ENCODE measurements at places on chromosomes 2 and 18. TPM values are rescaled to one million over a fixed set of nuclear protein-coding genes. Genes with fewer than 3 reads are reported as not detected.

GRCh38 chr2:205682239-205682970 lies at the start of gene NRP2:
Gene NRP2, plus strand, starts transcription at chr2:205682501. Its CDS starts 790 bp downstream, at chr2:205683291.
- peak; percentile 95 for DNase-seq
- H3K4me1 ChIP-seq, result peaks cover 27% of the 10 kb centered on the region
- H3K36me3 ChIP-seq, result no peaks in the 10 kb centered on the region
- H3K27ac ChIP-seq, result peak within 1 kb of the TSS; percentile 46
- H3K27me3 ChIP-seq, result peaks cover 16% of the 10 kb centered on the region

DNA sequence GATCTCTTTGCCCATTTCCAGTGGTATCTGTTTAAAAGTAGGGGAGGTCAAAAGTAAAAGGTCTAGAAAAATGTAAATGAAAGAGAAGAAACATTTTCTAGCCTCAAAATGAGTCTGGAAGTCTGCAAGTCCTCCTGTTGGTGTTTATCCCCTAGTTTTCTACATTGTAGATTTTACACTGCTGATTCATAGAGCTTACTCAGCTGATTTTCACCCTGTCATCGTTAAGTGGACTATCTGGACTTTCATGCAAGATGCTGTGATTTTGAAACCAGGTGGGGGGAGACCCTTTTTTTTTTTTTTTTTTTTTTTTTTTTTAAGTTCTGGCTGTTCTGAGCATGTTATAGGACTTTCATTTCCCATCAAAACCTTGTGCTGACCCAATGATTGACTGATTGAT lies 10.3 kb downstream of the HOXD3 start:
- peaks cover 3% of the 10 kb centered on the region for H3K4me1 ChIP-seq
- DNase-seq, result no peak
- peaks cover 100% of the 10 kb centered on the region for H3K27me3 ChIP-seq
- H3K36me3 ChIP-seq, result no peaks in the 10 kb centered on the region

Gene OR6B2
- not detected for total RNA-seq

DNA sequence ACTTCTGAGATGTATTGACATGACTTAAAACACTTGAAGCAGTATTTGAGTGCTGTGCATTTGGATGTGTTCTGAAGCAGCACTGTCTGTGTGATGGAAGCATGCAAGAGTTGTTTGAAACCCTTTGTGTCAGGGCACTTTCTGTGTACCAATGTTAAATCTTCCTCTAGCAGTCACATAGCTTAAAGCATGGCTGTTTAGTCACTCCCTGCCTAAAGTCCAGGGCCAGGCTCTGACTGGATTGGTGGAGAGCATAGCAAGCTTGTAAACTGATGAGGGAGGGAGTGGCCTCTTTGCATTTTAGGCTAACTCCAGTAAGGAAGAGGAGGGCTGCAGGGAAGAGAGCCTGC lies 73.5 kb downstream of the MYO1B start:
- no peak overlapping the region for H3K27ac ChIP-seq
- peaks cover 29% of the 10 kb centered on the region for H3K4me1 ChIP-seq
- H3K27me3 ChIP-seq, result no peaks in the 10 kb centered on the region
- peaks cover 8% of the 10 kb centered on the region for H3K36me3 ChIP-seq
- no peak overlapping the region for H3K4me3 ChIP-seq
- peak; percentile 79 for DNase-seq

GRCh38 chr2:59177748-59178147 lies 936.6 kb upstream of the FANCL start:
- no peak for DNase-seq
- no peaks in the 10 kb centered on the region for H3K36me3 ChIP-seq
- no peak overlapping the region for H3K27ac ChIP-seq
- no peak overlapping the region for H3K4me3 ChIP-seq
- H3K27me3 ChIP-seq, result no peaks in the 10 kb centered on the region

Gene ANKRD29
- total RNA-seq, result not detected

GRCh38 chr2:65404988-65405697 lies 27.3 kb downstream of the SPRED2 start:
- peak overlapping the region; percentile 48 for H3K4me3 ChIP-seq
- H3K36me3 ChIP-seq, result no peaks in the 10 kb centered on the region
- no peak overlapping the region for H3K27ac ChIP-seq
- DNase-seq, result no peak
- H3K4me1 ChIP-seq, result peaks cover 17% of the 10 kb centered on the region

Gene MAL
- not detected for total RNA-seq

DNA sequence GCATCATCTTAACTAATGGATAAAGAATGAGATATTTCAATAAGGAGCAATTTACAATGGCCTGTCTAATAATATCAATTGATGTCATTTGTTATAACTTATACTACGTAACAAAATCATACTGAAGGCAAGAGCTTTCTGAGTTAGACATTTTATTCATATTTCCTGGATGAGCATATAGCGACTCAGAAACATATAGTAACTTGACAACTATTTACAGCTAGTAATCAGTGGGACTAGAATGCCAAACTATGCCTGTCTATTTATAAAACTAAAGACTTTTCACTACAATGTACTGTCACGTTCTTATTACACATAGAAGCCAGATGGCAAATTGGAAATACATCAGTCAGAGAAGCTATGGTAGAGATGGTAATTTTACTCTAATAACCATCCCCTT lies 766.2 kb upstream of the TMEFF2 start:
- no peak overlapping the region for H3K27ac ChIP-seq
- H3K4me1 ChIP-seq, result no peaks in the 10 kb centered on the region
- no peak overlapping the region for H3K4me3 ChIP-seq
- no peaks in the 10 kb centered on the region for H3K36me3 ChIP-seq
- no peak for DNase-seq

Gene ETAA1
- 18.7 TPM for total RNA-seq

DNA sequence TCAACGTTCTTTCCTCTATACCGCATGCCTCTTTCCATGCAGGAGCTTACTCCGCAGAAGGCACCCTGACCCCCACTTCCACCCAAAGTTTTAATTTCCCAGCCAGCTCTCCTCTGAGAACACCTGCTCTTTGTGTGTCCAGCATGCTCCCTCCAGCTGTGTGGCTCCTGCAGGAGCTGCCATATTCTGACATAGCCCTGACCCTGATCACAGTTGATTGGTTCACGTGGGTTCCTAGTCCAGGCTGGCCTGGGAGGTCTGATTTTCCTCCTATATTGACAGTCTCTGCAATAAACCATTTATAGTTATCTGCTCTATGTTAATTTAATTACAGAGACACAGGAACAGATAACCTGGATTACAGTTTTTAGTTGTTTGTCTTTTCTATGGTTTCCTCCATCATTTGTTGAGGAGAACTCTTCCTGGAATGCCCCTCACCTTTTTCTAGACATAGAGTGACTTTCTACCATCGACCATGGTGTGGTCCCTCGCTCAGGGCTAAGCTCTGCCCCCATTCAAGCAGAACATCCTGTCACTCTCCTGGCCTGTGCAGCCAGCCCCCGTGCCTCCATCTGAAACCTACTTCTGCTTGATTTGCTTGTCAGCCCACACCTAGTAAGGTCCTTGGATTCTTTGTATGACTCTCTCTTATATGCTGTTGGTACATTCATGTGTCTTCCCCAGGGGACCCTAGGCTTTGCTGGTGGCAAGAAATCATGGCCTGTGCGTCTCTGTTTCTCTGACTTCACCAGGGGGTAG lies 231.5 kb downstream of the LPIN1 start:
- H3K4me1 ChIP-seq, result no peaks in the 10 kb centered on the region
- no peak overlapping the region for H3K4me3 ChIP-seq
- no peaks in the 10 kb centered on the region for H3K27me3 ChIP-seq
- DNase-seq, result no peak
- no peak overlapping the region for H3K27ac ChIP-seq

DNA sequence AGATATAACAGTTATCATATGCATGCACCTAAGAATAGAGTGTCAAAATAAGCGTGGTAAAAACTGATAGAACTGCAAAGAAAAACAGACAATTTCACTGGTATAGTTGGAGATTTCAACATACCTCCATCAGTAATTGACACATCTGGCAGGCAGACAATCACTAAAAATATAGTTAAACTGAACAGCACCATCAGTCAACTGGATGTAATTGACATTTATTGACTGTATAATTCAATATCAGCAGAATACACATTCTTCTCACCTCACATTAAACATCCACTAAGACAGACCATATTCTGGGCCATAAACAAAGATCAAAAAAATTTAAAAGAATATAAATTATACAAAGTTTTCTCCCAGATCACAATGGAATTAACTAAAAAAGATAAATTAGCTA lies 378.5 kb upstream of the RGPD4 start:
- H3K36me3 ChIP-seq, result no peaks in the 10 kb centered on the region
- no peak for DNase-seq
- no peak overlapping the region for H3K27ac ChIP-seq
- no peaks in the 10 kb centered on the region for H3K4me1 ChIP-seq

- DNase-seq, result no peak
- H3K4me3 ChIP-seq, result peak overlapping the region; percentile 14
- H3K4me1 ChIP-seq, result peaks cover 3% of the 10 kb centered on the region
- peak overlapping the region; percentile 96 for H3K27ac ChIP-seq
- H3K36me3 ChIP-seq, result no peaks in the 10 kb centered on the region
- no peaks in the 10 kb centered on the region for H3K27me3 ChIP-seq
Observed at GRCh38 chr18:27922780-27923179, 254.2 kb downstream of the CDH2 start.

GRCh38 chr2:118049140-118049815 lies 35.4 kb upstream of the CCDC93 start:
- no peak overlapping the region for H3K4me3 ChIP-seq
- no peak for DNase-seq
- peaks cover 1% of the 10 kb centered on the region for H3K4me1 ChIP-seq
- no peaks in the 10 kb centered on the region for H3K27me3 ChIP-seq
- no peaks in the 10 kb centered on the region for H3K36me3 ChIP-seq
- no peak overlapping the region for H3K27ac ChIP-seq

Data from endodermal cell (in vitro differentiated cells).